ENCODE measurements at places on chromosomes 3 and 15.

- DNase-seq: no peak
Observed at GRCh38 chr3:141294848-141295247, 63.2 kb downstream of the PXYLP1 start.

DNA sequence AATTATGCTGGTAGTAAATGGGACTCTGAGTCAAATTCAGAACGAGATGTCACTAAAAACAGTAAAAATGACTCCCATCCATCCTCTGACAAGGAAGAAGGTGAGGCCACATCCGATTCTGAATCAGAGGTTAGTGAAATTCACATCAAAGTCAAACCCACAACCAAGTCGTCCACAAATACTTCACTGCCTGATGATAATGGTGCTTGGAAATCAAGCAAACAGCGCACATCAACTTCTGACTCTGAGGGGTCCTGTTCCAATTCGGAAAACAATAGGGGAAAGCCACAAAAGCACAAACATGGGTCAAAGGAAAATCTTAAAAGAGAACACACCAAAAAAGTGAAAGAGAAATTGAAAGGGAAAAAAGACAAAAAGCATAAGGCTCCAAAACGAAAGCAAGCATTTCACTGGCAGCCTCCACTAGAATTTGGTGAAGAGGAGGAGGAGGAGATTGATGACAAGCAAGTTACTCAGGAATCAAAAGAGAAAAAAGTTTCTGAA is 15.1 kb upstream of the ZBTB47 start:
- DNase-seq: no peak

DNA sequence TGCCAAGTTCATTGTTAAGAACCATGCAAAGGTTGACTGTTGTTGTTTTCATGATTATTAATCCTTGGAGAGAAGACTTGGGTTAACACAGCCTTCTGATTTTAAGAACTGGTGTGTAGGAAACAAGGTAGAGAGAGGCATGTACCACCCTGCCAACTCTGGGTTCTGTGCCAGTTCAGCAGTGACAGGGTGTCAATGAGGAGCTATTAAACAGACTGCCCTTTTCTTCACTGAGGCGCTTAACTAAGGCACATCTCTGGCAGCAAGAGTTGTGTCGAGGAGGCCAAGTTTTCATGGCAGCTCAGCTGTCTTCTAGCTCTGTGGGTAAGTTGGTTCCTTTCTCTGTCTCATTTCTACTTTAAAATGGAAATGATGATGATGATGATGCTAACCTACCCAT is 117.6 kb downstream of the FEZF2 start:
- no peak for DNase-seq

- no peak for DNase-seq
Observed at GRCh38 chr15:71218272-71218805, 103.1 kb downstream of the THSD4 start.

DNA sequence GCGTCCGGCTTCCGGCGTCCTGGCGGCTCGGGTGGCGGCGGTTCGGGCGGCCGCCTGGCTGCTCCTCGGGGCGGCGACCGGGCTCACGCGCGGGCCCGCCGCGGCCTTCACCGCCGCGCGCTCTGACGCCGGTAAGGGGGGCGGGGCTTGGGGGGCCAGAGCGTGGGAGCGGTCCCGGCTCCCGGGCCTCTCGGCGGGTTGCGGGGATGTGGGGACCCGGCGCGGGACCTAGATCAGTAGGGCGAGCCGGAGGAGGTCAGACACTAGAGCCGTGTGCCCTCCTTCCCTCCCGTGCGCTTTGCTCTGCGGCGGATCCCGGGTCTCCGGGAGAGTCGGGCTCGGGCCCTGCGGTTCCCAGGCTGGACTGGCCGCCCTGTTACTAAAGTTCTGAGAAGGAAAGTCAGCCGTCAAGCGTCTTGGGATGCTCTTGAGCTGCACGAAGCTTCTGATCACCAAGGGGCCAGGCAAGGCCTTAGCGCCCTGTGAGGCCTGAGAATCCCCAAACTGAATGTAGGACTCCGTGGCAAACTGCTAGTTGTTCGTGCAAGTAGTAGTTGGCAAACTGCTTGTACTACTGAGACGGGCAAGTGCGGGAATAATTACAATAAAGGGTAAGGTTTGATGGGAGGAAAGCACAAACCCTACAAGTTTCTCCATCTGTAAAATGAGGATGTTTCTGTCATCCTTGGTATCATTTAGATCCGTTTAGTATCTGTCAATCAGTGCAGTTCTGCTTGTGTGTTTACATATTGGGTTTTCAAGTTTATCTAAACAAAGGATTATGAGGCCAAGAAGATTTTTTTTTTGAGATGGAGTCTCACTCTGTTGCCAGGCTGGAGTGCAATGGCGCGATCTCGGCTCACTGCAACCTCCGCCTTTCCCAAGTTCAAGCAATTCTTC is 587 bp downstream of the PIGX start:
- peak; percentile 76 for DNase-seq

DNA sequence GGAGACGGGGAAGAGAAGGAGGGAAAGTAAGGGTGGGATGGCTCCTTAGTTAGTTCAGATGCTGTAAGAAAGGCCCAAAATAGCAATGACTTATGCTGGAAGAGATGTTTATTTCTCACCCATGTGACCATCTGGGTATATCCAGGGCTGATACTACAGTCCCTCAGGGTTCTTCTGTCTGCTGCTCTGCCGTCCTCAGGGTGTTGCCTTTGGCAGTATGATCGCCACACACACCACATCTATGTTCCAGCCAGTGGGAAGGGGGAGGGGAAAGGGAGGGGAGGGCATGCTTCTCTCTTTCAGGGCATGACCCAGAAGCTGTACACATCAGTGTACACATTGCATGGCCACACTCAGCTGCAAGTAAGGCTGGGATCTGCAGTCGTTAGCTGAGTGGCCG is 10.2 kb downstream of the CD276 start:
- DNase-seq: no peak

DNA sequence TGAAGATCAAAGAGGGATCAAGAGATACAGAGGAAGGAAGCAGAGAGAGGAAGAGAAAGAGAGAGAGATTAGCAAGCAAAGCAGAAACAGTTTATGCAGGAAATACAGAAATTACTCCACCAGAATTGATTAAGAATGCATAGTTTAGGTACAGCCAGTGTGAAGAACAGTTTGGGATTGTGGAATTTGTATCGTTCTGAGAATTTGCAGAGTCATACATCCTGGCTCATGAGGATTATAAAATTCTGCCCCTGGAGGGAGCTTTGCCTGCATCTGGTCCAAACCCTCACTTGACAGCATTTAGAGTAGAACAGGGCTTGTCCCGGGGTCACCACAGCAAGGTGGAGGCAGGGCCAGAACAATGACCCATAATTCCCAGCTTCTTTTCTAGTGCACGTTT is 44.1 kb downstream of the MASP1 start:
- no peak for DNase-seq

DNA sequence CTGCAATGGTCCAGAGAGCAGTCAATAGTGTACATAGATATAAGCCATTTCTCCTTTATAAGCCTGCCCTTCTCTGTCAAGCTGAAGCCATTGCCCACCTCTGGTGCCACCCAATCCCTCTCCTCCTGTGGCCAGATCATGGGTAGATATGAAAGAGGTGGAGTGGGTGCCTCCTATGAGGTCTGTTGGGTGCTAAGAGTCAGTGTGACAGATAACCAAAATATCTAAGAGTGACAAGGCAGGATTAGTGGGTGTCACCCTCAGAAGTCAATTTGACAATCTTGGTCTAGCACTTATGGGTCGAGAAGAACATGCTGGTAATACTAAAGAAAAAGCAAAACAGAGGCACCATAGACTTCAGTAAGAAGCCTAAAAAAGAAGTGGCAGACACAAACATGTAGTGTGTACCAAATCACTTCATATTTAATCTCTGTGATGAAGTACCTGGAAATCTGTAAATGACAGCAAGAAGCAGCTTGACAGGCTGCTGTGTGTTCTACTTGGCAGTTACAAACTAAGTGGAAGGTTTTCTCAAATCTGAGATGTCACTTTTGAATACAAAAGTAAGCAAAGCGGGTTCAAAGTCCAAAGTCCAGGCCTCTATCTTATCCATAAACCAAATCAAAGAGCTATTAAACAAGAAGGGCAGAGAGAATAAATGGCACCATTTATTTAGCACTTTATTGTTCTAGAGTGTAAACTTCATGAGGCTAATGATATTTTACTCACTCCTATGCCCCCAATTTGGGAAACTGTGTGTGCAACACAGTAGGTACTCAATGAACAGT is 118.9 kb upstream of the EOMES start:
- DNase-seq: no peak

- DNase-seq: no peak
Observed at GRCh38 chr3:42459151-42459550, 43.3 kb upstream of the VIPR1 start.

- no peak for DNase-seq
Observed at GRCh38 chr3:16300307-16300706, 35.3 kb downstream of the OXNAD1 start.

DNA sequence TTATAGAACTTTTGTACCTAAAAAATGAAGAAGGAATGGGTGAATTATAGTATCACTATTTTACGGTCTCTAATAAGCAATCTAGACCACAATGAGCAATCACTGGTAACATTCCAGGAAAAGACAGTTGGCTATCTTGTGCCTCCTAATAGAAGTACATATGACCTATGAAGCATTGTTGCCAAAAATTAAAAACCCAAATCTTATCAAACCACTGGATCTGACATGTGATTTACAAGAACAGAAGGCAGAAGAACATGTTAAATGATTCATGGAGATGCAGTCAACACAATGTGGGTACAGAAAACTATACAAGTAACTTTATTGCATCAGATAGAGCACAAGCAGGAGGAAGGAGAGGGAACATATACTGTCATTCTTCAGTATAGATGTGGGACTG is 14.5 kb upstream of the HYKK start:
- DNase-seq: no peak

DNA sequence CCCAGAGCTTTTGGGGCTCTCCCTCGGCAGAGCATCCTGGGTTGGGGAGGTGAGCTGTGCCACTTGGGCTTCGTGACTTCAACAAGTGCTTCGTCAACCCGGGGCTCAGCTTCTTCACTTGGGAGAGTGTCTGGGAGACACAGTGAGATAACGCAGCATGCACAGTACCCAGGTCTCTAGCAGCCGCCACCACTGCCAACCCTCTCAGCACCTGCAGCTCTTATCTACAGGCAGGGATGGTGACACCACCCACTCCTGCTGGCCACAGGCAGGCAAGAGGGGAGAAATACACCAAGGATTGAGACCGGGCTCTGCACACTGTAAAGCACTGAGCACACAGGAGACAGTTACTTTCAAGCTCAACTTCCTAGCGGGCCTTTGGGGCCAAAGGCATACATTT is 11.6 kb downstream of the TKT start:
- DNase-seq: no peak

DNA sequence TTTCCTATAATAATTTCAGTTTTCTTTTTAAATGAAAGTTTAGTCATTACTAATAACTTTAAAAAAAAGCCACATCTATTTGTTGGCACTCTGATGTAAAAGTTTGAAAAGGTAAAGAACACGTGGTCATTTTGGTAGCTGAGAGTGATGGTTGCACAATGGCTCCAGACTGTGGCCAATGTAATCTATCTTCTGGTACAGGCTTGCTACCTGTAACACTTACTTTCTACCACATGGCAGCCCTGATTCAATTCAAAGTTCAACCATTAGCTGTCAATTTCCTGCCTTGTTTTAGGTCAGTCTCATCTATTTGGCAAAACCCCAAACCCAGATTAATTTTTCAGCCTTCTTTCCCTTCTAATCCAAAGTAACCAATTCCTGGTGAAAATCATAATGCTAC is 126.1 kb downstream of the TUSC7 start:
- DNase-seq: no peak

DNA sequence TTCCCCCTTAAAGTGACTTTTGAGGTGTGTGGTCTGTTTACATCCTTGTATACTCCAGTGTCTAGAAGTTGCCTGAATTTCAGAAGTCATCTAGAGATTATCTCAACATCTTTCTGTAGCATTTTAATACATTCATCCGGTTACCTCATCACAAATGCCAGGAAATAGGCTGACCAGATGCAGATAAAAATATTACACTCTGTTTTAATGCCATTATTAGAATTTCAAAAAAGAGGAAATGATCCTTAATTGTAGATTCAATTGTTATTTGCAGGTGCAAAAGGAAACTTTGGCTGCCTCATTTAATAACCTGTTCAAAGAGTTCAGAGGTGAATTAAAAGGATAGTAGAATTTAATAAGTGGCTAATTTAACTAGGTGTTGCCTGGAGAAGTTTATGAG is 290.9 kb downstream of the C3orf38 start:
- DNase-seq: no peak

DNA sequence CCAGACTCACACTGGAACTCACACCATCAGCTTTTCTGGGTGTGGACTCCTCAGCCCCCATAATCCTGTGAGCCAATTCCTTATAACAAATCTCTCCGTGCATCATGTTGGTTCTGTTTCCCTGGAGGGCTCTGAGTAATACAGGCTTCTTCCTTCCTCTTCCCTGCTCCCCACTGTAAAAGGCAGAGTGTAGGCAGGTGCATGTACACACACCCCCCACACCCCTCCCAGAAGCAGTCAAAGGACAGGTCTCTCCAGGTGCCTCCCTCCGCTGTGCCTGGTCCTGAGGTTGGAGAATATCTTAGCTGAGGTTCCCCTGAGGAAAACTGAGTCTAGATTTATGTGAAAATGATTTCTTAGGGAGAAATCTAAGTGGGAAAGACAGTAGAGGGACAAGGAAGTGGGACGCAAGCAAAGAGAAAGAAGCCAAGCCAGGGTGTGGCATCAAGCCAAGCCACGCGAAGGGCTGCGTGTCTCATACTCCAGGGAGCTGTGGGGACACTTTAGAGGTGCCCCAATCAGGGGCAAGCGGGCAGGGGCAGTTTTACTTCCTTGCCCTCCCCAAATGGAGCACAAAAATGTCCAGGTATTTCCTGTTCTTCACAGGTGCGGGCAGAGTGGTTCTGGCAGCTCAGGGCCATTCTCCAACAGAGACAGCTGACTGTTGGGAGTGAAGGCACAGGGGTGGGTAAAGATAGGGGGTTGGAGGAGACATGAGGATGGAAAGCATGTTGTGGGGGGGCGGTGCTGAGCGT is 86.6 kb downstream of the HMG20A start:
- DNase-seq: peak; percentile 72

DNA sequence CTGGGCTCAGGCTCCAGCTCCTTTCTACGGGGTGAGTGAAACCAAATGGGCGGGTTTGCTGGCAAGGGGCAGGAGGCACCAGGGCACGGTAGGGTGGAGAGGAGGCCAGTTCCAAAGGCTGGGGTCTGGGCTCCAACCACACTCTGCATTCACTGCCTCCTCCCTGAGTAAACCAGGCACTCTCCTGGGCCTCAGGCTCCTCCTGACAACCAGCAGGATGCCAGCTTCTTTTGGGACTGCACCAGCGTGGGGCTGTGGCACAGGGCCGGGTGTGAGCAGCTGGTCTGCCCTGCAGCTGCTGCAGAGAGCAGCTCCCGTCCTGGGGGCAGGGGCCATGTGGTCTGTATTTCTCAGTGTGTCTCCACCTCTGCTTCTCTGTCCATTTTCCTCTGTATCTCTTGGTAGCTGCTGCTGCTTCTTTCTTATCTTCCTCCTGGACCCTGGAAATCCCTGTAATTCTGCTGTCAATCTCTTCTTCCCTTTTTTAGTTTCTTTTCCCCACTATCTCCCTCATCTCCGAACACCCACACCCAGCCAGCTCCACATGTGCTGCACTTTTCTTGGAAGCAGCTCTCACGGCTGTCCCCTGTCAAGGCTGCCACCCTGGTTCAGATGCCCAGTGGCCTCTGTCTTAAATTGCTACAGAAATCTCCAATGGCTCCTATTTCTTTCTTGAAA is 54.9 kb upstream of the TBC1D21 start:
- no peak for DNase-seq

- peak; percentile 90 for DNase-seq
Observed at GRCh38 chr3:148991219-148992026, at the start of gene GYG1. Gene GYG1 (plus strand): TSS chr3:148991540. CDS start chr3:148991641, 101 bp downstream.
